Fibroblast of pulmonary artery (primary cell): ENCODE measurements at places on chromosomes 2 and 18.
A peak's percentile ranks its signal among the peaks of the same experiment; 100 is the strongest.

GRCh38 chr18:77106331-77106730, 26.3 kb downstream of the MBP start:
- peak; percentile 50 for DNase-seq

GRCh38 chr2:119255760-119256581, 32.3 kb downstream of the STEAP3 start:
- DNase-seq, result peak; percentile 97

DNA sequence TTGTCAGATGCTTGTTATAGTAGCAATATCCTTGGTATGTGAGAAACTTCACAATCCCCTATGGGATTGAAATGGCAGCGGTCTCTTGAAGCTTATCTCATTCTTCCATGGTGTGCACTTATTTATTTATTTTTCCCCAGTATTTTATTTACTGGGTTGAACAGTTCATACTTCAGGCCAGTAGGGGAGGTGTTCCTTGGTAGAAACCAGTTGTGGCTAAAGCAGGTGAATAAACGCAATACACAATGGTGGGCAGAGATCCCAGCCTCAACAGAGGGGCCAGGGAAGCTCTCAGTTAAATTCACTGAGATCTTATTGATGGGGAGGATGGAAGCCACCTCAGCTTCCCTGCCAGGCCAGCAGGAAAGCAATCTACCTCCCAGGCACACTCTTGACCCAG, 93.7 kb upstream of the SRD5A2 start:
- DNase-seq, result no peak

DNA sequence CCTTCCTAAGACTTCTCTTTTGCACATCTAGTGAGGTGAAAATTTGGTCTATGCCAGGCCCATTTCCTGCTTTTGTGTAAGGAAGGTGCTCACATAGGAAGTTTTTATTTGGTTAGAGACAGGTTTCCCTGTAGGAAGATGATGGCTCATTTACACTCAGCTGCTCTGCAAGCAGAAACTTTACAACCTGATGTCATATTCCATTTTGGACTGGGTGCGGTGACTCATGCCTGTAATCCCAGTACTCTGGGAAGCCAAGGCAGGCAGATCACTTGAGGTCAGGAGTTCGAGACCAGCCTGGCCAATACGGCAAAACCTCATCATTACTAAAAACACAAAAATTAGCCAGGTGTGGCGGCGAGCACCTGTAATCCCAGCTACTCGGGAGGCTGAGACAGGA, 35.8 kb downstream of the CASP10 start:
- no peak for DNase-seq

DNA sequence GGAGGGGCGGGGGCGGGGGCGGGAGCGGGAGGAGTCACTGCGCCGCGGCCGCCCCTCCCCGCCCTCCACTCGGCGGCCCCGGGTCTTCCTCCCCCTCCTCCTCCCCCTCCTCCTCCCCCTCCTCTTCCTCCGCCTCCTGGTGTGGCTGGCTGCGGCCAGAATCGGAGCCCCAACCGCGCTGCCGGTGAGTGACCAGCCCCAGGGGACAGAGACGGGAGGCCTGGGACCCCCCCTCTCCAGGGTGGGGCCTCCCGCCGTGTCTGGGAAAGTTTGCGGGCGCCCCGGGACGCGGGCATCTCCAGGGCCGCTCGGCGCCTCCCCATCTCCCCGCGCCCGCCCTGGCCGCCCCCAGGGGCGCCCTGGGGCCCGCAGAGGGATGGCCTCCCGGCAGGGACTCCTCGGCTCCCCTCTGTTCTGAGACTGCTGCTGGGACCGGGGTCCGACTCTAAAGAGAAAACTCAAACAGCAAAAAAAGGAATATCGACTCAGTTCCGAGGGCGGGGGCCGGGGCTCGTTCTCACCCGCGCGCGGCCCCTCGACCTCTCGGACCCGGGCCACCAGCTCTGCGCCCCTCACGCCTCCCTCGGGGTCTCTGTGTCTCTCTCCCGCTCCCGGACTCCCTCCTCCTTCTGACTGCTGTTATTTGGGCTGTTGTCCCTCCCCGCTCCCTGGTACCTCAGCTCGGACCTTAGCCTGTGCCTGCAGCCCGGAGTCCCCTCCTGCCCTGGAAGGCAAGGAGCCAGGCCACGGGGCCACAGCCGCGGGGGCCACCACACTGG, at the start of gene STON1:
Gene STON1 (plus strand): TSS at position 122 of the 779 bp plus-strand sequence. CDS start 50,480 bp downstream, outside the sequence.
- peak; percentile 65 for DNase-seq

DNA sequence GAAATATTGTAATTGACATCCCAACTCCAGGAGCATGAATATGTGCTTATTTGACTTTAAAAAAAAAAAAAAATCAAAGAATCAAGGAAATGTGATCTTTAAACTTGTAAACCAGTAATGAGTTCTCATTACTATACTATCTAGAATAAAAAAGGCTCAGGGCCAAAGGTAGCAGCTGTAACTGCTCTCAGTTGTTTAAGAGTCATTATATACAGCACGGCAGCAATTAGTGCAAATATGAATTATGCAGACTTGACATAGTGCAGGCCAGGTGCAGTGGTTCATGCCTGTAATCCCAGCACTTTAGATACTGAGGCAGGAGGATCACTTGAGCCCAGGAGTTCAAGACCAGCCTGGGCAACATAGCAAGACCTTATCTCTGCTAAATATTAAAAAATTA, 125.7 kb upstream of the TTC39C start:
- DNase-seq, result no peak

- peak; percentile 74 for DNase-seq
These were observed 9.8 kb downstream of the TUBB6 start for GRCh38 chr18:12317664-12318333.

DNA sequence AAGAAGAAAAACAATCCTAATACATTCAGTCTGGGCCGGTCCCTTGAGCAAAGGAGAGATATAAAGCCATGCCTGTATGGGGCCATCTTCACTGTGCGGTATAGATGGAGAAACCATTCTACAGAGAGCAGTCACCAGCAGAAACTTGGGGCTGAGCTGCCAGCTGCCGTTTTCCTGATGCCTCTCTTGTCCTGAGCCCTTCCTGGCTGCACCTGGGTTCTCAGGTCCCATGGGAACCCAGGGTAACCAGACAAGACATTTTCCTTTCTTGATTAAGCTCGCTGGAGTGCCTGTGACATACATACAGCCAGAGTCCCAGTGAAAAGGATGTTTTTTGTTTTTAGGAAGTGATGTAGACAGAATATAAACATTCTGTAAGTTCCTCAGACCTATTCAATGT, 5.3 kb upstream of the METTL21A start:
- no peak for DNase-seq

DNA sequence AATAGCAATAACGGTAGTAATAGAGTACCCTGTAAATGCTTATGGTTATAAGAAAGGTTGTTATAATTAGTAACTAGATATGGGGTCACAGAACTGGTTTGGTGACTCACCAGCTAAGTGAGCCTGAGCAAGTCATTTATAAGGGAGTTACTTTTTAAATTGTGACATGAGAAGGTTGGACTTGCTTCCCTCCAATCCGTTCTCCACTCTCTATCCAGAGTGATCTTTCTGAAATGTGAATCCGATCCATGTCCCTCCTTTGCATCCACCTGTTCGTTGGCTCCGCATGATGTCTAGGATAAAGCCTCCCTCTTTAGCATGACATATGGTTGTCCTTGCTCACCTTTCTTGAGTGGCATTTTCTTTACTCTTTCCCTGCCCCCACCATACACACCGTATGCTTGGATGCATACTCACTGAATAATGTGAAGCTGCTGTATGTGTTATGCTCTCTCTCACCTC, 83.1 kb downstream of the CDC42EP3 start:
- DNase-seq, result no peak

DNA sequence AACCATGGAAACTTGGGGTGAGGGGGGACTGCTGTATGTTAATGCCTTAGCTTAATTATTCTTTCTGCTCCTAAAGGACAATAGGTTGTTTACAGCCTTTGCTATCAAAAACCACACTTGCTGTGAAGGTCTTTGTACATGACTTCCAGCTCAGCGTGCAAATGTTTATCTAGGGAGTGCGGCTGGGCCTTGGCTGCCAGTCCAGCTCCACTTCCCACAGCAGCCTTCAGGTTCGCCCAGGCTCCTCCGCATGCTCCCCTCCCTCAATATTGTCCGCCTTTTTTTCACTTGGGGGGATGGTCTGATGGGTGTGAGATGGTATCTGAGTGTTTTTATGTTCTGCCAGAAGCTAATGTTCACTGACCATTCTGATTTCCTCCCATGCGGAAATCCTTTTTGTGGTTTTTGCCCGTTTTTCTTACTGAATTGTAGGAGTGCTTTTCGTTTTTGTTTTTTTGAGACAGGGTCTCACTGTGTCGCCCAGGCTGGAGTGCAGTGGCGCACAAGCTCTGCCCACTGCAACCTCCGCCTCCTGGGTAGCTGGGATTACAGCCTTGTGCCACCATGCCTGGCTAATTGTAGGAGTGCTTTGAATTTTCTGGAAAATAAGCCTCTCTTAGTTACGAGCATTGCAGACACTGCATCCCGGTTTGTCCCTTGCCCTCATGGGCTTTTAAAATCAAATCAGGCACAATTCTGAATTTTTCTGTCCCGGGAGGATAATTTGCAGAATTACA, 28.8 kb downstream of the SH3BP4 start:
- DNase-seq, result peak; percentile 60

DNA sequence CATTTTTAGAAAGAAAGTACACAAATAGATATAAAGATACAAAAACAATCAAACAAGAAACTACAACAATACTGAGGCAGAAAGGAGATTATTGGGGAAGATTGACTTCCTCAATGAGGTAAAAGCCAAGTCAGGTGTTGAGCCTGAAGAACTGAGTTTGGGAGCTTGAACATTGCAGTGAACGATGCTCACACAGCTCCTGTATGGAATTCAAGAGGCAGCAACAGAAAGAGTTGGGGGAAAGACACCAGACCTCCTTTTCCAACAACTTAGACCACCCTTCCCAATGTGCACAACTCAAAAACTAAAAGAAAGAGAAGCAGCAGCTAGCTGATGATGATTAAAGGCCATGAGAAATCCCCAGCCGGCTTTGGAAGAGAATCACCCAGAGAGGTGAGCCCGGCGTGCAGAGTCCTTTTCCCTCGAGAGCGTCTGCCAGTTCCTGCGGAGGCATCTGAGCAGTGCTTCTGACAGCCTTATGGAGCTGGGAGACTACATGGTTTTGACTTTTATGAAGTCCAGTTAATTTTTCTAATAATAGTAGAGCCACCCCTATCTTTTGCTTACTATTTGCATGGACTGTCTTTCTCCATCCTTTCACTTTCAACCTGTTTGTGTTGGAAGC, 106.9 kb upstream of the RFX8 start:
- no peak for DNase-seq

- no peak for DNase-seq
These were observed 191.3 kb downstream of the TFCP2L1 start for GRCh38 chr2:121093692-121094091.

- no peak for DNase-seq
These were observed 273.3 kb downstream of the GLI2 start for GRCh38 chr2:121008975-121009374.

GRCh38 chr2:229087843-229088516, 183.1 kb downstream of the PID1 start:
- DNase-seq, result no peak

GRCh38 chr2:24920098-24920808, at the start of gene ADCY3:
ADCY3 (minus strand) TSS chr2:24920237; CDS start chr2:24918987, 1,250 bp downstream.
- peak; percentile 29 for DNase-seq

GRCh38 chr2:11483806-11484617, 18.1 kb upstream of the E2F6 start:
- DNase-seq, result no peak

- no peak for DNase-seq
These were observed 119.3 kb downstream of the GALNT3 start for GRCh38 chr2:165674780-165675179.

GRCh38 chr2:118177318-118177717, 89.0 kb downstream of the INSIG2 start:
- no peak for DNase-seq

GRCh38 chr18:63135101-63135500, 184.5 kb downstream of the BCL2 start:
- no peak for DNase-seq

- DNase-seq, result no peak
These were observed 177.5 kb upstream of the GATA6 start for GRCh38 chr18:21991886-21992285.
